ENCODE measurements at places on chromosomes 2 and 18.

DNA sequence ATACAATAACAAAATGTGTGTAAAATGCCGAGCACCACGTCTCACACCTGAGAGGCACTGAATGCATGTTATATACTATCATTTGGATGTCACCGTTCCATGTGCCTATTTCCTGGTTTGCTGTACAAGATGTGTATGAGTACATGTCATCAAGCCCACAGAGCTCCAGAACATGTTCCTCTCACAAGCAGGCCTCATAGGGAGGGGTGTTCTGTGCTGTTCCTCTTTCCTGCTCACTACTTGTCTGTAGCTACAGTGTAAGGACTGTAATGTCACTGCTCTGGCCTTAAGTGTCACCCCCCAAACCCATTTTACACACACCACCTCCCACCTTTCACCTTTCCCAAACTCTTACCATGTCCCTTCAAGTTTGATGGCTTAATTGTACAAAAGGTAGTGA is 1.8 kb downstream of the AFF3 start:
- no peak for DNase-seq

- DNase-seq = no peak
These were observed 10.9 kb downstream of the OSBPL1A start for GRCh38 chr18:24386681-24387080.

- no peak for DNase-seq
These were observed 15.3 kb upstream of the PTPN4 start for GRCh38 chr2:119744335-119744939.

DNA sequence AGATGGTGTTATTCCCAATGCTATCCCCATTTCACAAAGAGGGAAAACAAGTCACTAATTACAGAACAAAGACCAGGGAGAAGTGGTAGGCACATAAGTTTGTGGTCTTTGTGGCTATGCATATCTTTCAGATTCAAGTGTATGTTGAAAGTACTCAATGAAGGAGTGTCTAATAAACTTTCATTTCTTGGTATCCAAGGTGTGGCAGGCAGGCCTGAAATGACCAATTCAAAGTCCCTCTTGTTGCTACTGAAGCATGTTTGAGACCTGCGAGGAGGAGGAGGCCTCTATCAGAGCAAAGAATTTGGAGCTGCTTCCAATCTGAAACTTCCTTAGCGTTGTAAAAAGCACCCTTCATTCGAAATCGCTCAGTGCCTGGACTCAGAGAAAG is 60.9 kb upstream of the KLF7 start:
- DNase-seq = no peak

GRCh38 chr2:82837588-82838304 is 1621.3 kb downstream of the SUCLG1 start:
- no peak for DNase-seq

Data from stimulated activated CD8-positive, alpha-beta memory T cell treated with anti-CD3 and anti-CD28 coated beads, Interleukin-7, amount 100 ng/mL, for 1 hour (primary cell).